ENCODE measurements at places on chromosomes 16 and 17. TPM values are rescaled to one million over a fixed set of nuclear protein-coding genes. Genes with fewer than 3 reads are reported as not detected.

The AANAT gene
- not detected for polyA plus RNA-seq

The DNAI2 gene
- 0.03 TPM for polyA plus RNA-seq

DNA sequence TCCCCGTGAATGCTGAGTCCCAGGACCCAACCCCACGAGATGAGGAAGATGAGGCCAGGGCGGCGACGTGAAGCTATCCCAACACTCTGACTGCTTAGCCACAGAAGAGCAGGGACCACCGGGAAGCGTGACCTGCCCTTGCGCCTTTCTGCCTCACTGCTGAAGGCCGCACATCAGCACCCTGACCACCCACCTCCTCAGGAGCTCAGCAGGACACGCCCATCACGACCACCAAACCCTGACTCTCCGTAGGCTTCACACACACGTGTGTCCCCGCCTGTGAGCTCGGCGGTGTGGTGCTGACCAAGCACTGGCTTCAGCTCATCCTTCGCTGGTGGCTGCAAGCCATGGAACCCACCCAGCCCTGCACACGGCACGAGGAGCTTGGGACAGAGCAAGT lies 97.8 kb downstream of the ZNF778 start:
- no peak for DNase-seq

DNA sequence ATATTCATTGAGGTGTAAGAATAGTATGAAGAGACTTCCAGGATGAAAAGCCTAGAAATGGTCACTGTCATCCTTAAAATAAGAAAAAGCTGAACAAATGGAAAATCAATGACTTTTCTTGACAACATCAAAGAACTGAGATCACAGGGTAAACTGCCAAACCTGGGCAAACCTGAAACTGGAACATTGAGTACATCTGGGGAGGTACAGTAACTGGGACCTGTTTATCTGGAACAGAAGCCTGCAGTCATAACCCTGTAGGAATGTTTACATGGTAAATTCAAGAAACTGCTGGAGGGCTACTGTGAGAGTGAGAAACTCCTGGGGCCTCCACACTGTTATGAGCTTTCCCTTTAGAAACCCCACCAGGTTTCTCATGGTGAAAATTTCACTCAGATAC lies 130.1 kb upstream of the PIRT start:
- no peak for DNase-seq

- DNase-seq: no peak
These were observed 101.0 kb upstream of the SHISA6 start for GRCh38 chr17:11140043-11140442.

- no peak for DNase-seq
These were observed 257.7 kb upstream of the FOXF1 start for GRCh38 chr16:86252596-86252995.

DNA sequence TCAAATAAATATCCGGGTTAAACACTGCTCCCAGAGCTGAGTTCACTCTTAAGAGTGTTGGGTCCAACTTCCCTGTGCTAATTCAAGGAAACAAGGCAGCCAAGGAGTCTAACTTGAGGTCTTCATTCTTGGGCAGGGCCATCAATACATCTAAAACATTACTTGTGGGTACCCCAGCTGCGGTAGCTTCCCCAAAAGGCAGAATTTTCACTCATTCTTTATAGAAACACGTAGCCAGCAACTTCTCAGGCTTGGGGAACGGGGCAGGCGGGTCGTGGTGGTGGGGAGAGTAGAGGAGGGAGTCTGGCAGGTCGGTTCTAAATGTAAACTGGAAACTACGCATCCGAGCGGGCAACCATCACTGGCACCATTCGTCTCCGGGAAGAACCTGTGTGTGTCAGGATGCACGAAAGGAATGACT lies 666 bp upstream of the METTL9 start:
- DNase-seq: peak; percentile 46

- peak; percentile 59 for DNase-seq
These were observed 127.8 kb upstream of the PMFBP1 start for GRCh38 chr16:72299684-72300243.

The TOP2A gene
- 37.5 TPM for polyA plus RNA-seq

DNA sequence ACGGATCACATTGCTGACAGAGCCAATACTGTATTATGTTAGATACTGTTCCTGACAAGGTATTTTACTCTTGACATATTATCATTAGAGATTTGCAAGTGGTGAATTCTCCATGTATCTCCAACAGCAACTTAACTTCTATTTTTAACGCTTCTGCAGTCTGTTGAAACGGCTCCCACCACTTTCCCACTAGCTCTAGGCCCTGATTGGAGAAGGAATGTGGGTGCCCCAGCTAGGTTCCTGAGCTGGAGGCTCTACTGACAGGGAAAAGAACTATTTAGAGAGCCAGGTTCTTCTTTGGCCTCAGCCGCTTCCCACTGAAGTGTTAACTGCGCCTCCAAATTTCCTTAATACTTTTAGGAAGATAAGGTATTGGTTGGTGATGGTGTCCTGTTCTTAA lies 191.8 kb downstream of the RBFOX1 start:
- DNase-seq: no peak

DNA sequence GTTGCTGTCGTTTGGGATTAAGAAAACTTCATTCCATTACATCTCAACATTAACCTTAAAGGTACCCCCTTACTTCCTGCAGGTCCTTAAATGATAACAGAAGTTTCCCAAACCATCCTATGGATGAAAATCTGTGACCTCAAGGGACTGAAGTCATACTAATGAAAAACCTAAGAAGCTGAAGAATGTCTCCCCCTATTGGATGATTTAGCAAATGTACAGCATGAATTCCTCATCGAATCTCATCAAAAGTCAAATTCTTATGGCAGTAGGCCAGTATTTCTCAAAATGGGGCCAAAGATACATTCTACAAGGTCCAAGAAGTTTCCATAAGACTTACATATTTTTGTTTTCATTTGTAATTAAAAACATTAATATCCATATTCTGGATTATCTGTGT lies 13.5 kb downstream of the SCO1 start:
- DNase-seq: no peak

DNA sequence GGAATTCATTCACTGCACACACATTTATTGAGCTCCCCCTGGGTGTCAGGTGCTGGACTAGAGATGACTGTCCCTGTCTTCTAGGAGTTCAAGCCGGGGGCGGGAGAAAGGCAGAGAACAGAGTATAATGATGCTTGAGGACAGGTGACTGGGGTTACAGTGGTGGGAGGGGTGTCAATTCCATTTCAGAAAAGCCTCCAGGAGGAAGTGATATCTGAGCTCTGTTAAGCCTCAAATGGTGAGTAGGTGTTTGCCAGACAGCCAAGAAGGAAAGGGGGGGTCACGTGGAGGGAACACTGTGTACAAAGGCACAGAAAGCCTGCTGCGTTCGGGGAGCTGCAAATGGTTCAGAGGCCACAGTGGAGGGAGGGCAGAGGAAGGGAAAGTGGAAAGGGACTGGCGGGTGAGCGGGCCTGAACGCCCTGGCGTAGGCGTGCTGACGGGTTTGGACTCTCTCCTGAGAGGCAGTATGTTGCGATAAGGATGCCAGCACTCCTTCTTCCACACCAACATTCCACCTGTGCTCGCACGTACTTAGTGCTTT lies 9.7 kb upstream of the NXPH3 start:
- DNase-seq: peak; percentile 75

The BIRC5 gene
- 4.0 TPM for polyA plus RNA-seq

DNA sequence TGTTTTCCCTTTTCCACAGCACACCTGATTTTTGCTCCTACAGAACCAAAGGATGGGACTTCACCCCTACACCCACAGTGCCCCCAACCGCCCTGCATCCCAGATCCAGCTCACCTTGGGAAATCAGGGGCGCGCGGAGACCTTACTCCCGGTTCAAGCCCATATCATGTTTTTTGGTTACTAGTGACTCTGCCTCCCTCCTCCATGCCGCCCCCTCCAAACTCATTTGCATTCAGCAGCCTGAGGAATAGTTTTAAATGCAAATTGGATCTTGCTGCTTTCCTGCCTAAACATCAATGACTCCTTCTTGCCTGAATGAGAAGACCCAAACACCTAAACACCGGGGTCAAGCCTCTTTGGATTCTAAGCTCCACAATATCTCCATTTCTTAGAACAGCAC lies 331.8 kb downstream of the TMEM114 start:
- no peak for DNase-seq

GRCh38 chr16:10631886-10632285 lies 51.5 kb upstream of the EMP2 start:
- DNase-seq: no peak

- DNase-seq: no peak
These were observed 37.2 kb downstream of the LITAFD start for GRCh38 chr16:8919089-8919933.

DNA sequence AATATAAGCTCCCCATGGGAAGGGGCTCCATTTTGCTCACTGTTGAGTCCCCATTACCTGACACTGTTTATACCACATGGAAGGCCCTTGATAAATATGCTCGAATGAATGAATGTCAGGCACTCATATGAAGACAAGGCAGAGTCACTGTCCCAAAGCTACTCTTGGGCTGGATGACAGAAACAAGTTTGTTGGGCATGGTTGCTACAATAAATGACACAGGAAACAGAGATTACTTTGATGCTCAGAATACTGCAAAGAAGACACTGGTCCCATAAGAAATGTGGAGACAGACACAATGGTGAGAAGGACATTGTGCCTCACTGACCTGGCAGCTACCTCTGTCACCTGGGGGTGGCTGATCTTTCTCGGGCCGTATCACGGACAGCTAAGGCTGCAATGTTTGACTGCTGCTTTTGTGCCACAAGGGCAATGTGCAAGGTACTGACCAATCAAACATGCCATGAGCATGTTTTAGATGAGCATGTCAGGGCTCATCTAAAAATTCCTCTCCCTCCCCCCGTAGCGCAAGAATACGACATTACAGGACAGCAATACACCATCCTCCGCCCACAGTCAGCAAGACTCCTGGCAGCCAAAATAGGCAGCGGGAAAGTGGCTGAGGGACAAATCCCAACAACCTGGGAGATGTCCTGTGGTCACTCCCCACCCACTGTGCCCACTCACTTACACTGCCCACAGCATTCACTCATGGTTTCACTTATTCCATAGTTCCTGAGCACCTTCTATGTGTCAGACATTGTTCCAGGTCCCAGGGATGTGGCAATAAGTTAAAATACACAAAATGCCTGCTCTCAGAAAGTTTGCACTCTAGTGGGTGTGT lies 5.0 kb downstream of the PIK3R6 start:
- DNase-seq: no peak

DNA sequence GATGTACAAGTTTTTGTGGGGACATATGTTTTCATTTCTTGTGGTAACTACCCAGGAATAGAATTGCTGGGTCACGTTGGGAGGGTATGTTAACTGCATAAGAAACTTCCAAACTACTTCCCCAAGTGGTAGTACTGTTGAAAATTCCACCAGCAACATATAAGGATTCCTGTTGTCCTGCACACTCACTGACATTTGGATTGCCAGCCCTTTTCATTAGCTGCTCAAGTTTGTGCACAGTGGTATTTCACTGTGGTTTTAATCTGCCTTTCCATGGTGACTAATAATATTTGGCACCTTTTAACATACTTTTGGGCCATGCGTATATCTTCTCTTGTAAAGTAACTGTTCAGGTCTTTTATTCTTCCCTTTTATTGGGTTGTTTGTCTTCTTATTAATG lies 103.3 kb downstream of the GNAO1 start:
- no peak for DNase-seq

DNA sequence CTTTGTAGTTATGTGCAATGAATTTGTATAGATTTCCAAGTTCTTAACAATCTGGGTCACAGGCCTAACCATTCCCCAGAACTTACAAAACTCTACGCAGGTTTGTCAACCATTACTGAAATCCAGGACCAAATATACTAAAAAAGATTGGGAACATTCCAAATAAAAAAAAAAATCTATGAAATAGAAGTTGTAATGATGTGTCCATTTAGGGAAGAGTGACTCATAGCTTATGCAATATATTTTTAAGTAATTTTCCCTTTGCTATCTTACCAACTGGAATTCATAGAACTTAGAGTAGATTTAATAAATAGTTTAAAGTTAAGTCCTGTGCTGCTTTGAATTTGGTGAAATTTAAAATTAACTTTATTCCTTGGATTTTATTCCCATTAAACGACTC lies 393.2 kb downstream of the PMP22 start:
- no peak for DNase-seq

DNA sequence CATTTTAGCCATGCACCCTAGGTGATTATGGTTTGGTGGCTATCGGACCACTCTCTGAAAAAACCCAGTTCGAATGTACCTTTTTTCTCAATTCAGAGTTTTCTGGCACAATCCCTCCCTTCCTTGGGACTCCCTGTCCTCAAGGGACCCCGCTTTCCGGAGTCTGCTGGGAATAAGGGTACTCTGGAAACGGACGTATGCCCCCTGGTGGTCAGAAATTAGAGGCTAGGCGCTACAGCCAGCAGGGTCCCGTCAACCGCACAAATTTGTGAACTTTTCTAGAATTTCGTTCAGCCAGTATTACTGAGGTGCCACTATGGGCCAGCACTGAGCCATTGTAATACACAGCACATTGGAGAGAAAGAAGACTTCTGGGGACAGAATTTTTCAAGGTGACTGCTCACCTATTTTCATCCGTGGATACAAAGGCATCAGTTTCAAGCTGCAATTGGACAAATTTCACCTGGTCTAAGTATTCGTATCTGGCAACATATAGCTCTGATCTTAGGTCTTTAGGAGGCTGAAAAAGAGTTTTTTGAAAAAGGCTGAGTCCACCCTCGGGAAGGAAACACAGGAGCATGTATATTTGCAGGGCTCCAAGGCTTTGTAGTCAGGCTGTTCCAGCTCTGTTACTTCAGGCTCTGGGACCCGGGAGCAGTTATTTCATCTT lies 27.1 kb upstream of the CRYBA1 start:
- peak; percentile 85 for DNase-seq

The MMP2 gene
- 65.8 TPM for polyA plus RNA-seq

The TEFM gene
- 11.2 TPM for polyA plus RNA-seq

DNA sequence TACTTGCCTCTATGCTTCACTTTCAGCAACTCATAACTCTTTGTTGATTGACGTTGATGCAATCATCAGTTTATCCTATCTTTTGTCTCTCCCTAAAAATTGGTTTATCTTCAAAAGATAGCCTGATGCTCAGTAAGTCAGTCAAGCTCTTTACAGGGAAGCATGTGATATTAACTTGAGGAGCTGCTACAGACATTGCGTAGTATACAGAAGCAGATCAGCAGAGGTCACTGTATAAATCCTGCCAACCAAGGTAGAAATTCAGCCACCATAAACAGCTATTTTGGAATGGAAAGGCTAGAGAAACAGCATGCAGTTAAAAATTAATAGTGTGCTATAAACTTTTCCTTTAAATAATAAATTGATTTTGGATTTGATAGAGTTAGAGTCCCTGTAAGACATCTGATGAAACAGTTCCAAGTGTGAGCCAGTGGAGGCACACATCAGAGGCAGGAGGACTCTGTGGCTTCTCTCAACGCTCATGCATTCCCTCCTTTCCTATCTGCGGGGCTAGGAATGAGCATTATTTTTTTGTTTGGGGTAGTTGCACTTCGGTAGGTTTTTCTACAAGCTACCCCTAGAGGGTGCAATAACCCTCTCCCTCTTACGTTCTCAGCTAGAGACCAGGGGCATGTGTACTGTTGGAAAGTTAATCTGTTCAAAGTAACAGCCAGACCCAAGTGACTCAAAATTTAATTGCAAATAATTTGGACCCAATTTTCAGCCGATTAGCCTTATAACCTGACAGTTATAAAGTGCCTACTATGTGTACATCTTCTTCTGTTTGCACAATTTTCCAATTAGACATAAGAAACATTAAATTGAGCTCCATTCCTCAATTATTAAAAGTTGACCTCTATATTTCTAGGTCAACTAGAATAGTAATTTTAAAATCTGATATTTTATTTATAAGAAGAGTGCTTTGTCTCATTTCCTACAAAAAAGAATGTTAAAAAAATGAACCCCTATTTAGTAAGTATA lies 647.7 kb upstream of the SOX9 start:
- peak; percentile 64 for DNase-seq
